ENCODE measurements at places on chromosomes 4 and X. TPM values are rescaled to one million over a fixed set of nuclear protein-coding genes. Genes with fewer than 3 reads are reported as not detected.
A peak's percentile ranks its signal among the peaks of the same experiment; 100 is the strongest.

Gene CXorf49
- polyA plus RNA-seq = not detected

Gene CETN2
- 27.0 TPM for polyA plus RNA-seq

Gene NEUROG2
- polyA plus RNA-seq = not detected

Gene GYG2
- polyA plus RNA-seq = not detected

Gene POF1B
- not detected for polyA plus RNA-seq

DNA sequence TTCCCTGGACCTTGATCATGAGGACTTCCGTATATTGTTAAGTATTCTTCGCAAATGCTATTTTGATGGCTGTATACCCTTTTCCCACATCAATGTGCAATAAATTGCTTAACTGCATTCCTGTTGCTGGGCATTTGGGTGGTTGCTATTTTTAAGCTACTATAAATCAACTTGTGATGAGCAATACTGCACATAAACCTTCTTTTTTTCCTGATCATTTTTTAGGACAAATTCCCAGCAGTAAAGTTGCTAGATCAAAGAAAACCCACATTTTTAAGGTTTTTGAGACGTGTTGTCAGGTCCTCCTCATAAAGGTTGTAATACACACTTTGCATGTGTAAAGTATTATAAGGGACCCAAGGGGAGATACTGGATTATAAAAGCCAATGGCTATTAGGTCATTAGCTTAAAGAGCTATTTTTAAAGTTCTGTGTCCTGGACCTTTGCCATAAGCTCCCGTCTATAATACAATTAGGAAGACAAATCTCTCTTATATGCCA lies 35.6 kb downstream of the LIMCH1 start:
- H3K27ac ChIP-seq = no peak overlapping the region
- no peak for DNase-seq
- no peaks in the 10 kb centered on the region for H3K4me1 ChIP-seq
- no peaks in the 10 kb centered on the region for H3K36me3 ChIP-seq
- H3K4me3 ChIP-seq = no peak overlapping the region
- H3K27me3 ChIP-seq = no peaks in the 10 kb centered on the region

- no peak overlapping the region for H3K4me3 ChIP-seq
- H3K36me3 ChIP-seq = no peaks in the 10 kb centered on the region
Observed at GRCh38 chr4:2977211-2978088, 14.1 kb downstream of the GRK4 start.

GRCh38 chrX:132119821-132120515 lies 7.9 kb downstream of the FRMD7 start:
- no peaks in the 10 kb centered on the region for H3K4me1 ChIP-seq
- no peaks in the 10 kb centered on the region for H3K36me3 ChIP-seq
- no peak for DNase-seq
- no peak overlapping the region for H3K4me3 ChIP-seq

DNA sequence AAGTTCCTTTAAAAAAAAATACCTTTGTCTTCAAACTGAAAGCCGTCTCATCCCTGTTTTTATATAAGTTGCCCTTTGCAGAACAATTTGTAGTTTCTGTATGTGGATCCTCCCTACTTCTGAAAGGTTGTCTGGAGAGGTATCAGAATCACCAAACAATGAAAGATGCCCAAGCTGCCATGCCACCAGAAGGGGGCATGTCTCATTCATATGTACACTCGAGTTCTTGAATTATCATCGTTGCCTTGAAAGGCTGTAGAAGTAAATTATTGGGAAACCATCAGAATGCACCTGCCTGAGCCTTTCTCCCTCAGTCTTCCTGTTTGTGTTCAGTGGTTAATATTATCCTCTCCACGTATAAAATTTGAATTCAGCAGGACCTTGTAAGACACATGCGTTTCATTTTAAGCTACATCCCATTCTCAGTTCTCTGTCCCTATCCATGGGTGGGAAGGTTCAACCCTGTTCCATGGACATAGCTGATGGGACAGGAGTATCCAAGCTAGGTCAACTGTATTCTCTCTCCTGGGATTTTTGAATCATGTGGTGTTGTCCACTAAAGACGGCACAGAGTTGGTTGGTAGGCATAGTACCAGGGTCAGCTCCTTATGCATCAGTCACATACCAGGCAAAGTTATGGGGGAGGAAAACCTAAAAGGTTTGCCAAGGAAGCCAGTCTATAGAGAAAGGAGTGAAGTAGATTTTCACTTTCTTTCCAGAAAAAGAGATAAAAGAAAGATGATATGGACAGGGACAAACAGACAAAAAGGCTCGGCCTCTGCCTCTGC lies 24.0 kb downstream of the GALNT7 start:
- no peak overlapping the region for H3K27ac ChIP-seq
- no peak overlapping the region for H3K4me3 ChIP-seq
- H3K27me3 ChIP-seq = no peaks in the 10 kb centered on the region
- peaks cover 5% of the 10 kb centered on the region for H3K4me1 ChIP-seq
- H3K36me3 ChIP-seq = no peaks in the 10 kb centered on the region
- peak; percentile 7 for DNase-seq

DNA sequence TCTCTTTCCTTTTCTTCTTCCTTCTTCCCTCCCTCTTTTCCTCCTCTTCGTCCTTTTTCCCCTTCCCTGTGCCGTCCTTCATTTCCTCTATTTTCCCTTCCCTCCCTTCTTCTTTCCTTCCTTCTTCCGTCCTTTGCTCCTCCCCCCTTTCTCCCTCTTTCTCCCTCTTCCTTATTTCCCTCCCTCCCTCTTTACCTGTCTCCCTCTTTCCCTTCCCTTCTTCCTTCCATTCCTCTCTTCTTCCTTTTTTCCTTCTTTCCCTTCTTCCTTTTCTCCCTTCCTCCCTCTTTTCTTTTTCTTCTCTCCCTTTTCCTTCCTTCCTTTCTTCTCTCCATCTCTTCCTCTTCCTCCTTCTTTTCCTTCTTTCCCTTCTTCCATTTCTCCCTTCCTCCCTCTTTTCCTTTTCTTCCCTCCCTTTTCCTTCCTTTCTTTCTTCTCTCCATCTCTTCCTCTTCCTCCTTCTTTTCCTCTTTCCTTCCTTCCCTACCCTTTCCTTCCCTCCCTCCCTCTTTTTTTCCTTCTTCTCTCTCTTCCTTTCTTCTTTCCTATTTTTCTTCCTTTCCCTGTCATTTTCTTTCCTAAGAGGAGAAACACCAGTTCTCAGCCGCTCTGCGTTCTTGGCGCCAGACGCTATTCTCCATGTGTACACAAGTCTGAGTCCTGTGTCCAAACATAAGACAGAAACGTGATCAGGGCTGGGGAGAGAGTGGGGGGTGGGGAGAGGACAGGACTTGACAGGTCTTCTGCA lies 597.1 kb downstream of the MID1IP1 start:
- no peaks in the 10 kb centered on the region for H3K36me3 ChIP-seq
- DNase-seq = no peak
- H3K4me1 ChIP-seq = no peaks in the 10 kb centered on the region
- no peak overlapping the region for H3K4me3 ChIP-seq

DNA sequence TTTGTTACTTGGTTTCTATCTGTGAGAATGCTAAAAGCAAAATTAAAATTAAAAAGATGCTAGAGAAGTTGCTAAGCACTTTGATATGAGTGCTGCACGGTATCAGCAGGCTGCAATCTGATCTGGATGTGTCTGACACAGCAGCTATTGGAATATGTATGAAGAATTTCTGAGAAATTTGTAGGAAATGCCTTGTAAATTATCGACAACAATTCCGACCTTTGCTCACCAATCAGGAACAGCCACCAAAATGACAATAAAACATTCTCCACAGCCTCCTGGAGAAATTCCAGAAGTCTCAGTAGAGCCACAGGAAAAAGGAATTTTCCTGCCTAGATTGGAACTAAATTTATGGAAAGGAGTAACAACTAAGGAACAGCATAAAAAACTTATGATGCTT lies 82.5 kb downstream of the TIGD2 start:
- H3K27me3 ChIP-seq = no peaks in the 10 kb centered on the region
- no peaks in the 10 kb centered on the region for H3K4me1 ChIP-seq
- no peaks in the 10 kb centered on the region for H3K36me3 ChIP-seq
- H3K27ac ChIP-seq = no peak overlapping the region
- DNase-seq = no peak
- H3K4me3 ChIP-seq = no peak overlapping the region

- DNase-seq = no peak
- peaks cover 37% of the 10 kb centered on the region for H3K36me3 ChIP-seq
- H3K27ac ChIP-seq = no peak overlapping the region
- no peaks in the 10 kb centered on the region for H3K27me3 ChIP-seq
Observed at GRCh38 chr4:76160355-76160754, 12.2 kb upstream of the NUP54 start.

GRCh38 chr4:123802082-123802645 lies 405.6 kb downstream of the SPRY1 start:
- no peaks in the 10 kb centered on the region for H3K36me3 ChIP-seq
- DNase-seq = no peak
- no peaks in the 10 kb centered on the region for H3K27me3 ChIP-seq
- H3K27ac ChIP-seq = no peak overlapping the region
- no peak overlapping the region for H3K4me3 ChIP-seq

- DNase-seq = no peak
- H3K27me3 ChIP-seq = no peaks in the 10 kb centered on the region
- no peak overlapping the region for H3K27ac ChIP-seq
- no peaks in the 10 kb centered on the region for H3K4me1 ChIP-seq
Observed at GRCh38 chr4:186095406-186095805, 9.1 kb upstream of the FAM149A start.

GRCh38 chrX:22577181-22577580 lies 304.5 kb downstream of the CBLL2 start:
- DNase-seq = no peak
- H3K27ac ChIP-seq = no peak overlapping the region
- no peaks in the 10 kb centered on the region for H3K36me3 ChIP-seq

GRCh38 chr4:164933244-164933643 lies 44.2 kb downstream of the TRIM61 start:
- H3K4me1 ChIP-seq = no peaks in the 10 kb centered on the region
- H3K27me3 ChIP-seq = no peaks in the 10 kb centered on the region
- no peak overlapping the region for H3K27ac ChIP-seq
- DNase-seq = no peak
- no peaks in the 10 kb centered on the region for H3K36me3 ChIP-seq

- no peak for DNase-seq
- H3K4me1 ChIP-seq = no peaks in the 10 kb centered on the region
- no peaks in the 10 kb centered on the region for H3K36me3 ChIP-seq
- no peak overlapping the region for H3K27ac ChIP-seq
Observed at GRCh38 chrX:103737696-103738095, 27.0 kb downstream of the TMEM31 start.

- DNase-seq = no peak
- H3K4me3 ChIP-seq = no peak overlapping the region
- no peak overlapping the region for H3K27ac ChIP-seq
- H3K4me1 ChIP-seq = no peaks in the 10 kb centered on the region
- H3K27me3 ChIP-seq = no peaks in the 10 kb centered on the region
Observed at GRCh38 chr4:6760865-6761264, 21.7 kb upstream of the KIAA0232 start.

DNA sequence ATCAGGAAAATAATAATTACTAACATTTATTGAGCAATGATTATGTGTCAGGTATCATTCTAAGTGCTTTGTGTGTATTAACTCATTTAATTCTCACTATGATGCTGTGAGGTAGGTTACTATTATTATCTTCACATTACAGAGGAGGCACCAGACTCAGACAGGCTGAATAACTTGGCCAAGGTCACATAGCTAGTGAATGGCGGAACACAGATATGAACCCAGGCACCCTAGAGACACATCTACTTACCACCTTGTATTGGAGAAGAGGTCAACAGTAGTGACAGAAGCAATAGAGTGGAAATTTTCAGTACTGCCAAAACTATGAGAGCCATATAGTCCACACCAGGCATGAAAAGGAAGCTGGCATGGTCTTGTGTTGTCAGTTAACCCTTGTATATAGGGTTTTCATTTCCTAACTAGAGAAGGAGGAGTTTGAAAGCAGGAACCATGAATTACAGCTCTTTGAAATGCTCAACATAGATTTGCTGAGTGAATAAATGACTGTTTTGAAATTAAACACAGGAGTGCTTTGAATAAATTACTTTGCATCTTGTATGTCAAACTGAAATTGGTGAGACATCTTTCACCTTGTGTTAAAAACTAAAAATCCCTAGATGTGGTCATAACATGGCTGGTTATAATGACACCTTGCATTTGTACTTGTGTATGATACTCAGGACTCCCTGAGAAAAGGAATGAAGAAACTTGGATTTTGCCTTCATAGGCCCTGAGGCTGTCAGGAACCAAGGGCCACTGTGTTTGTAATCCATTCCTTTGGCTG lies 71.8 kb downstream of the RTL9 start:
- H3K4me3 ChIP-seq = no peak overlapping the region
- no peaks in the 10 kb centered on the region for H3K4me1 ChIP-seq
- no peaks in the 10 kb centered on the region for H3K36me3 ChIP-seq
- no peak for DNase-seq

DNA sequence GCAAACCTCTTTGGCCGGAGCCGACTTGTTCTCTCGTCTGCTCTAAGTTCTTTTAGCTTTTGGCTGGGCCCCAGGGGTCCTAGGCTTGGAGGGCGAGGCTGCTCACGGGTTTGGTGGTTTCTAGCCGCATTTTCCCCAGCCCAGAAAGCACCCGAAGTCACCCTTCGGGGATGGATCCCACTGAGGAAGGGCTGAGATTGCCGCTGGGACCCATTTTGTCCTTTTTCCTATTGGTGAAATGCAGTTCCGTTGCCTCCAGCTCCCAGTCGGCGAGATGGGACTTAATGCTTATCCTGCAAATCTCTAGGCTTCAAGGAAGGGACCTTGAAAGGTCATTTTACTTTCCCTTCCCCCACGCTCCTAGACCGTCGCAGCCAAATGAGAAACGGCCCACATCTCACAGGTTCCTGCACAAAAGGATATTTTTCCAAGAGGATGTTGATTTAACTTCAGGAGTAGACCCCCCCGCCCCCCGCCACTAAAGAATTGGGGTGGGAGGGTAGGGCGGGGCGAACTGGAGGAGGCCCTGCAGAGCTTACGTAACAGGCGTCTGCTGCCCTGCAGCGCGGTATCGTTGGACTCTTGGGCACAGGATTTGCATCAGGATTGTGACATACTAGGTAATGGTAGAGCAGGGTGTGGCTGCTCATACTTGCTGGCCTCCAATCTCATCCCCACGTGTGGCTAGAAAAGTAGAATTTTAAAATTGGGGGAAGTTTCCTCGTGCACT lies 564 bp downstream of the PGK1 start:
- H3K4me3 ChIP-seq = peak overlapping the region; percentile 98
- no peaks in the 10 kb centered on the region for H3K27me3 ChIP-seq
- H3K4me1 ChIP-seq = peaks cover 21% of the 10 kb centered on the region
- DNase-seq = peak; percentile 24
- H3K36me3 ChIP-seq = no peaks in the 10 kb centered on the region

GRCh38 chr4:75995727-75996126 lies 5.0 kb upstream of the SDAD1 start:
- H3K4me3 ChIP-seq = no peak overlapping the region
- no peaks in the 10 kb centered on the region for H3K36me3 ChIP-seq
- H3K4me1 ChIP-seq = no peaks in the 10 kb centered on the region
- H3K27ac ChIP-seq = no peak overlapping the region
- DNase-seq = peak; percentile 21

GRCh38 chr4:8346838-8347605 lies 77.5 kb downstream of the HTRA3 start:
- no peaks in the 10 kb centered on the region for H3K36me3 ChIP-seq
- no peak overlapping the region for H3K27ac ChIP-seq
- no peak overlapping the region for H3K4me3 ChIP-seq
- no peaks in the 10 kb centered on the region for H3K27me3 ChIP-seq
- H3K4me1 ChIP-seq = no peaks in the 10 kb centered on the region
